ENCODE measurements at places on chromosomes 5 and 9.

- DNase-seq, result peak; percentile 25
These were observed 18.7 kb downstream of the XRCC4 start for GRCh38 chr5:83095957-83096539.

DNA sequence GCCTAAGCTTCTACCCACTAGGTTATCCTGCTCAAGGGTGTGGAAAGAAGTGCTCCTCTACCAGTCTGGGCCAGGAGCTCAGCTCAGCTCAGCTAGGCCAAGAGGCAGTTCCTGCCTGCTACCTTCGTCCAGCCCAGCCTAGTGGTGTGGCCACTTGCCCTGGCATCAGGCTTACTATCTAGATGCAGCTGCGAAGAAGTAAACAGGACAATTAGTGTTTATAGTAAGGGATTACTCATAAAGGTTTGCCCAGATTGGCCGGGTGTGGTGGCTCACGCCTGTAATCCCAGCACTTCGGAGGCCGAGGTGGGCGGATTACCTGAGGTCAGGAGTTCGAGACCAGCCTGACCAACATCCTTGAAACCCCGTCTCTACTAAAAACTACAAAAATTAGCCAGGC, 12.8 kb upstream of the SPATA24 start:
- DNase-seq, result no peak

GRCh38 chr9:113537229-113537810, 73.8 kb downstream of the RGS3 start:
- DNase-seq, result peak; percentile 82

DNA sequence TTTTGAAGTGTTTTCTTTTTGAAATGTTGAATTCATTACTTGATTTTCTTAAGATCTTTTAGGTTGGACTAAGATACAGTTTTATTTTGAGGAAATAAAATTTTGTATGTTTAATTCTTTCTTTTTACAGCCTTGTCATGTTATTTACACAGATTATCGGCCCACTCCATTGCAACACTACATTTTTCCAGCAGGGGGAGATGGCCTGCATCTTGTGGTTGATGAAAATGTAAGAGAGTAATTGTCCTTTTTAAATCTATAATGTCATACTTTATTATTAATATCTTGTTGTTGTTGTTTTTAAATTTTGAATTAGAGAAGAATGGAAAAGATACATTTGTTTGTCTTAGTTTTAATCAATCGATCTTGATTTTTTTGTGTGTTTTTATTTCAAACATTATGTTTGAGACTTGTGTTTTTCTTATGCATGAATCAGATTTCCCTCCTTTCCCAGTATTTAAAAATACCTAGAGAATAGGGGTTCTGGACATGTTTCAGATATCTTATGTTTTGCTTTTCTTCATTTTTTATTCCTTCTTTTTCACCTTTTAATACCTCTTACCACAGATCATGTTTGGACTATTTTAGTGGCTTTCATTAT, 36.7 kb downstream of the MTREX start:
- DNase-seq, result peak; percentile 59

DNA sequence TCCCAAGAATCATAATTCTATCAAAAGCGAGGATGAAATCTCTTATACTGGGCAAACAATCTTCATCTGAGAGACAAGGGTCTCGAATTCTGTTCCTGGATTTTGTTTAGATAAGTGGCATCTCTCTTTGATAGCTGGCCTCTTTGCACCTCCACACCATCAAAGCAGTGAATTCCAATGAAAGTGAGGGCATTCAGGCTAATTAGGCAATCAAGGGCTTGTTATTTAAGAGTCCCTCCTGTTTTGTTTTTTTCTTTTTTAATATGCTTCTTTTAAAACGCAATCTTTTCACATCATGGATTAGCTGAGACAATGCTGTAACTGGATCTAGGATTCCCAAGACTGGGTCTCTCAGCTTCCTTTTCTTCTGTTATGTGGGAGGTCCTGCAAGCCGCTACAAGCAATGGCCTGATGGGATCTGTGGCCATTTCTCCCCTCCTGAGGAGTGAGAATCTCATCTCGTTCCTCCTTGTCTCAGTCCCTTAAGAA, 67.9 kb downstream of the TNC start:
- no peak for DNase-seq

DNA sequence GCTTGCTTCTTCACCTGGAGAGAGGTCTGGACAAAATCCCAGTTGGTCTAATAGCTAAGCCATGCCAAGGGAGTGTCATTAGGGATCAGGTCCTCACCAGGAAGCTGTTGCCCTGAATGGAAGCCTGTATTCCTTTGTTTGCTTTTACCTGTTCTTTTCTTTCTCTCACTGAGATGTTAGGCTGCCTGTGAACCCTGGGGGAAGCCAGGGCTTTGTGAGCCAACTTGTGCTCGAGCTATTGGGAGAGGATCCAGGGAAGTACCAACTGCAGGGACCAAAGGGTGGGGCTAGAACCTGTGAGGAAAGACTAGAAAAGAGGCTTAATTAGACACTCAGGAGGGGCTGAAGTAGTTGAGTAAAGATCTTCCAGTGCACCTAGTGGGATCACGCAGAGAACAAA, 451.2 kb upstream of the TLE4 start:
- no peak for DNase-seq

GRCh38 chr5:54844266-54844665, 141.1 kb downstream of the ESM1 start:
- no peak for DNase-seq

DNA sequence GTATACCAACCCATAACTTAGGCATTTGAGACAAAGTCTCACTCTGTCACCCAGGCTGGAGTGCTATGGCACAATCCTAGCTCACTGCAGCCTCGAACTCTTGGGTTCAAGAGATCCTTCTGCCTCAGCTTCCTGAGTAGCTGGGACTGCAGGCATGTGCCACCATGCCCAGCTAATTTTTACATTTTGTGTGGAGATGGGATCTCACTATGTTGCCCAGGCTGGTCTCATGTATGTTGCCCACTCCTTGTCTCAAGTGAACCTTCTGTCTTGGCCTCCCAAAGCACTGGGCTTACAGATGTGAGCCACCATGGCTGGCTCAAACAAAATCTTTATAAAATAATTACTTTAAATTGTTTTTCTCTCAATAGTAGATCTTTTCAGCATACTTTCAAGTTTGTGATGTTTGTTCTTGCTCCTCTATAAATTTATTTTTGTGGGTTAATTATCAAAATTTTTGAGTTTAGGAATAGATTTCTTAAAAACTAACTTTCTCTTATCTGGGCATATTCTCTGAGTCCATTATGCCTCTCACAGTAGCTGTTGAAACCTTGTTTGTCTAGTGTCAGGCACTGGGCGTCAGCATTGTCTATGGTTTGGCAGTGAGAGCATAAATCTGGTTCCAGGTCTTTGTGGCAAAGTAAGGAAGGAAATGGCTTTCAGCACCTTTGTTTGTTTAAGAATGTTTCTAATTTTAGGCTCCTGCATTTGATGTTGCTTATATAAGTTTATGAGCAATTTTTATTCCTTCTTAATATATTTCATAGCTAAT, 38.7 kb downstream of the NLN start:
- DNase-seq, result no peak

DNA sequence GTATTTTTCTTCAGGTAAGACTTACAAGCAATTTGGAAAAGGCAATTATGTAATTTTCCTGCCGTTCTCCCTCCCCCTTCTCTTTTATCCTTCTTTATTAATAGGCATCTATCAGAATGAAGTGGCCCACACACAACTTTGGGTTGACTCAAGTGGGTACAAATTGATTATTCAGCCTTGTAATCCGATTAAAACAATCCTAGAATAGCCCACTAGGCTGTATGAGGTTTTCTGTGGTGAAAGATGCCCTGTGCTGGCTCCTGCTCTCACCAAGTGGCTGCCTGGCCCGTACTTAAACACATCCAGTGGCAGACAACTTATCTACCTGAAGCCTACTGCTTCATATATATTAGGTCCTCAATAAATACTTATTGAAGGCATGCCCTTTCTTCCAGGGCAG, 177.3 kb upstream of the C9orf72 start:
- no peak for DNase-seq

- DNase-seq, result no peak
These were observed 100.2 kb downstream of the PDE8B start for GRCh38 chr5:77310494-77311213.

GRCh38 chr9:137058521-137059234, 4.8 kb upstream of the ENTPD2 start:
- DNase-seq, result no peak

DNA sequence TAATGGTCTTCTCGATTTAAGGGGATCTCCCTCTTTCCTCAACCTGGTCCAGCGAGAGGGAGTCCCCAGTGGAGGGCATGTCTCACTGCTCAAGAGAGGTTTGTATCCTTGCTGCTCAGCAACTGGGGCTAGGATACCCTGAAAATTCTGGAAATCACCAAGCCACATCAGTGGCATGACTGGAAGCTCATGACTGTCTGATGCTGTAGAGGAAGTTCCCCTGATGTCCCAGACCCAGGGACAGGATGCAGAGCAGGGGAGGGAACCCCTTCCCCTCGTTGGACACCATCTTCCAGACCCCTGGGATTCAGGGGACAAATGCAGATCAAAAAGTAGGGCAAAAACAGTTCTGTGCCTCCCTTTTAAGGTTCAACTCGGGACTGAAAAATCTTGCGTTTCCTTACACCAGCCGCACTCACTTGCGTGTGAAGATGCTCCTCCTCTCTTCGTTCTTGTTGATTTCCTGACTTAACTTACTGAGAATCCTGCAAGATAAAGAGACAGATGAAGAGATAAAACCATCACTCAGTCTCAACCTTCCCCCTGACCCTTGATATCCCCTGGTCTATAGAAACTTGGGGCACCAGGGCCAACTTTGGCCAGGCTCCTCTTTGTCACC, 22.1 kb downstream of the LCP2 start:
- no peak for DNase-seq

- no peak for DNase-seq
These were observed 106.3 kb downstream of the DAPK1 start for GRCh38 chr9:87603854-87604490.

- no peak for DNase-seq
These were observed 7.6 kb upstream of the ZNF618 start for GRCh38 chr9:113868501-113868900.

DNA sequence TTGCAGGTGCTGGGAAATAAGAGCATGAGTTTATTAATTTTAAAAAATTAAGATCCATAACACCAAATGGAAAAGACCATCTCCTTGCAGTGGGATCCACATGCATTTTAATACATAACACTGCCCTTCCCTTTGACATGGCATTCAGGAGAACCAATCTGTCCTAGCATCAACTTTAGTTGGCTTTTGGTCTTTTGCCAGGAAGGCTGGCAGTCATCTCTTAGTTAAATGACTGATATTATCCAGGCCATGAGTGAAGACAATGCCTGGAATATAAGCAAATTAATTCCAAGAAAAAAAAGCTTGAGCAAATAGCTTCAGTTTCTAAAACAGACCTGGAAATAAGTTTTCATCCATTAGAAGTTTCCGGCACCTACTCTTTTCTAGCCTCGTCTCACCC, 55.1 kb upstream of the OTULINL start:
- peak; percentile 68 for DNase-seq
